ENCODE measurements at places on chromosomes 6 and 20.

GRCh38 chr6:100803264-100804045, 77.7 kb downstream of the ASCC3 start:
- no peak for DNase-seq

- DNase-seq: no peak
These were observed 12.8 kb downstream of the ESF1 start for GRCh38 chr20:13771853-13772453.

GRCh38 chr6:143513410-143513809, 1.9 kb upstream of the FUCA2 start:
- DNase-seq: no peak

GRCh38 chr20:3798908-3799248, 2.8 kb downstream of the CDC25B start:
- DNase-seq: no peak

DNA sequence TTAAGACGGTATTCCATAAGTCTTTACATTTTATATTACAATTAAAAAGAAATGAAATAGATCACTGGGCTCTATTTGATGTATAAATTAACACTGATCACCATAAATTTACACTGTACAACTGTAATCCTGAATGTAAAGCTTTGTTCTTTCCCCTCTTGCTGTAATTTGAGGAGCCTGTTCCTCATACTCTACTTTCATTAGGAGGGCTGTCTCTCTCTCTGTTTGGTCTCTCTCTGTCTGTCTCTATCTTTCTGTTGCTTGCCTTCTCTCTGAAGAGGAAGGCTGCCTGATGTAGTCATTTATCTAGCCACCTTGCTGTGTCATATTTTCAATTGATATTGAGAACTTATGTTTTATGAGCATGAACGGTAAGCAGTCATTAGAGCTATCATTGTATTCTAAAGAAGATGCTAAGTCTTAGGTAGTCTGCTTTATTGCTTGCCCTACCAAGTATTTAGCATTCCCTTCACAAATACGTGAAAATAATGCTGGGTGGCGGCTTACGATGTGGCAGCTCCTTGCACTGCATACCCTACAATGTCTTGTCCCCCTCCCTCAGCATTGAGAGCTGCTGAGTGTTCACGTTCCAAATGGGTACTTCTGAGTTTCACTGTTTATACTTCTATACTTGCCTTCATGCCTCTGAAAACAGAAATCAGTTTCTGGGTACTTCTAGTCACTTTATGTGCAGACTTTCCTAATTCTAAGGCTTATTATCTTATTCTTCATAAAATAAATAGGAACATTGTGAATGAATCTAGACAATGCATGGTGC, 205.5 kb downstream of the NKAIN2 start:
- no peak for DNase-seq

GRCh38 chr20:61127311-61128039, 124.6 kb upstream of the CDH4 start:
- no peak for DNase-seq

- DNase-seq: no peak
These were observed 59.7 kb downstream of the B4GALT5 start for GRCh38 chr20:49653925-49654434.

- no peak for DNase-seq
These were observed 21.9 kb downstream of the ECT2L start for GRCh38 chr6:138817799-138818198.

GRCh38 chr6:135325624-135326424, 144.7 kb downstream of the MYB start:
- no peak for DNase-seq

DNA sequence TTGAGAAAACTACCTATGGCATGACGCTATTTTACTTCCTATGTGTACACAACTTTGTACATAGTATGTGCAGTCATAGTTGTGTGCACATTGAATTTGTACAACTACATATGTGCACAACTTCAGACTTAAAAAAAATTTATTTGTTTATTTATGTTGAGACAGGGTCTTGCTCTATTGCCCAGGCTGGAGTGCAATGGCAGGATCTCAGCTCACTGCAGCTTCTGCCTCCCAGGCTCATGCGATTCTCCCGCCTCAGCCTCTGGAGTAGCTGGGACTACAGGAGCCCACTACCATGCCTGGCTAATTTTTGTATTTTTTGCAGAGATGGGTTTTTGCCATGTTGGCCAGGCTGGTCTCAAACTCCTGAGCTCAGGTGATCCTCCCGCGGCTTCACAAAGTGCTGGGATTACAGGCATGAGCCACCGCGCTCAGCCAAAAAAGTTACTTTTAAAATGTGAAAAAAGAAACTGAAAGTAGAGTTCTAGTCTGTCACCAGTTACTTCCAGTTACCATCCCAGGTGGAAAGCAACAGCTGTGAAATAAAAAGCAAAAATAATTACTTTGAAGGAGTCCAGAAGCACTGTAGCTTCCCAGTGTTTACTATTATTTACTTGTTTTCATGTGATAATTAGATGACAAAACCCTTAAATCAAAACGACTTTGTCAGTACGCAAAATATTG, 1.7 kb upstream of the ZKSCAN8 start:
- DNase-seq: no peak

- no peak for DNase-seq
These were observed 92.4 kb downstream of the PRND start for GRCh38 chr20:4813863-4814695.

- DNase-seq: no peak
These were observed 234.8 kb downstream of the PHACTR1 start for GRCh38 chr6:12951415-12951814.

GRCh38 chr6:34926655-34927054, 37.6 kb downstream of the ANKS1A start:
- DNase-seq: no peak

- DNase-seq: no peak
These were observed 60.6 kb upstream of the RIN2 start for GRCh38 chr20:19697415-19697814.

GRCh38 chr6:23418095-23418494, 707.9 kb upstream of the NRSN1 start:
- DNase-seq: no peak

DNA sequence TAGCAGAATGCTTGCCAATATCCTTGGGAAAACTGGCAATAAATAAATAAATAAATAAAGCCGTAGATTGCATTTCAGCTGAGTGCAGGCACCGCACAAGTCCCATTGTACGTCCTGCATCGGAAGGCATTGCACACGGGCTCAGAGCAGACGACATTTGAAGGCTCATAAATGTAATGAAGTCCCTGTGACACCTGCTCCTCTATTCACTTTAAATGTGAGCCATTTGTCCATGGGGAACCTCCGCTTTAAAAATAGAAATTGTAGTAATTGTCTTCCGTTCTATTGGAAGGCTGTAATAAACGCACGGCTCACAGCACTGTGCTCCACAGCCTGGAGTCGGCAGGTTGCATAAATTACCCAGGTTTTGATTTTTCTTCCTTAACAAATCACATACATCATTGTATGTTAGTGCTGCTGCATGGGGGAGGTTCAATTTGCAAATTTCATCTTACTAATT, 32.6 kb downstream of the MYT1 start:
- DNase-seq: no peak

- no peak for DNase-seq
These were observed 1.9 kb upstream of the POU3F2 start for GRCh38 chr6:98832284-98833056.

- no peak for DNase-seq
These were observed 16.1 kb downstream of the TENT5A start for GRCh38 chr6:81736428-81736827.

- DNase-seq: no peak
These were observed 175.4 kb downstream of the SIM1 start for GRCh38 chr6:100289285-100289684.

DNA sequence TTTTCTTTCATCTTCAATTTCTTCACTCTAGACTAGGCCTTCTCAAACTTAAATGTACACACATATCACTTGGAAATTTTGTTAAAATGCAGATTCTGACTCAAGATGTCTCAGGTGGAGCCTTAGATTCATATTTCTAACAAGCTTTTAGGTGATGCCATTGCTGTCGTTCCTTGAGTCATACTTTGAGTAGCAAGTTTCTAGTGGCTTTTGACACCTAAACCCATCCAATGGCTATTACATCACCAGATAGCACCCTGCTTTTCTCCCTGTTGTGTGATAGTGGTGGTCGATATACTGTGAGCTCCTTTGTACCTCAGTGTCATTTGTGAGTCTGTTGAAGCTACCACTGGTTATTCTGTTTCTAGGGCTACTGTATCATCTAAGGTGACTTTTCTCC, 34.8 kb upstream of the BAG2 start:
- no peak for DNase-seq

DNA sequence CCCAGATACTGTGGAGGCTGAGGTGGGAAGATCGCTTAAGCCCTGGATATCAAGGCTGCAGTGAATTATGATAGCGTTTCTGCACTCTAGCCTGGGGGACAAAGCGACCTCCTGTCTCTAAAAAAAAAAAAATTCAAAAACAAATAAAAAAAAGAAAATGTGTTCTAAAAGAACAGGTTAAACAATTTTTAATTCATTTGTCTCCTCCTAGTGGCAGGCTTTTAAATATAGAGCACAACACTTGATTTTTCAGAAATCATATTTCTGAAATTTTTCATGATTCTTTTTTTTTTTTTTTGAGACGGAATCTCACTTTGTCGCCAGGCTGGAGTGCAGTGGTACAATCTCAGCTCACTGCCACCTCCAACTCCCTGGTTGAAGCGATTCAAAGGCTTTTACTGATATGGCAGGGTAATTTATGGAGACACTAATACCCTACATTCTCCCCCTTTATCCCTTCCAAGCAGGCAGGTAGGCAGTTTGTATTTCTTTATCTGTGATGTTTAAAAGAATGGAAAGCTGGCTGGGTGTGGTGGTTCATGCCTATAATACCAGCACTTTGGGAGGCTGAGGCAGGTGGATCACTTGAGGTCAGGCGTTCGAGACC, 8.7 kb upstream of the GTF3C6 start:
- DNase-seq: no peak

- no peak for DNase-seq
These were observed 18.6 kb downstream of the SLC2A4RG start for GRCh38 chr20:63758152-63758551.

- DNase-seq: no peak
These were observed 138.0 kb downstream of the HFE start for GRCh38 chr6:26224940-26225847.

DNA sequence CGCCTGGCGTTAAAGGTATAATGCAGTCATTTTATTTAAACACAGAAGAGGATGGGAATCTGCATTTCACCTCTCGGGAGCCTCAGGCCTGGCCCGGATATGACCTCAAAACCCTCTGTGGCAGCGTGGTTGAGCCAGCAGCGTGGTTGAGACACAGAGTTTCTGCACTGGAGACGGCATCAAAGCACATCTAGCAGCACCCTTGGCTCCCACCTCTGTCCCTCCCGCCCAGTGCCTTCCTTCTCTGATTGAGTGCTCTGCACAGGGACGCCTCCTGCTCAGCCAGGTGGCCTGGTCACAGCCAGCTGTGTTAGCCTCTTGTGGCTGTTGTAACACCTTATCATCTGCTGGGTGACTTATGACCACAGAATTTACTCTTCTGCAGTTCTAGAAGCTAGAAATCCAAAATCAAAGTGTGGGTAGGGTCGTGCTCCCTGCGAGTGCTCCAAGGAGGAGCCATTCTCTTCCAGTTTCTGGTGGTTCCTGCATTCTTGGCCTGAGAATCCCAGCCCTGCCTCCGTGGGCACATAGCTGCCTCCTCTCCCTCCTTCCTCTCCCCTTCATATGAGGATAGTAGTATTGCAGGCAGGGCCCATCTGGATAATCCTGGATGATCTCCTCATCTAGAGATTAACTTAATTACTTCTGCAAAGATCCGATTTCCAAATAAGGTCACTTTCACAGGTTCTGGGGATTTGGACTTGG, 156.7 kb downstream of the SYCP2 start:
- peak; percentile 80 for DNase-seq

GRCh38 chr20:43829951-43830690, 84.5 kb upstream of the TOX2 start:
- no peak for DNase-seq

- no peak for DNase-seq
These were observed 706 bp upstream of the TUBB2B start for GRCh38 chr6:3228046-3228671.

DNA sequence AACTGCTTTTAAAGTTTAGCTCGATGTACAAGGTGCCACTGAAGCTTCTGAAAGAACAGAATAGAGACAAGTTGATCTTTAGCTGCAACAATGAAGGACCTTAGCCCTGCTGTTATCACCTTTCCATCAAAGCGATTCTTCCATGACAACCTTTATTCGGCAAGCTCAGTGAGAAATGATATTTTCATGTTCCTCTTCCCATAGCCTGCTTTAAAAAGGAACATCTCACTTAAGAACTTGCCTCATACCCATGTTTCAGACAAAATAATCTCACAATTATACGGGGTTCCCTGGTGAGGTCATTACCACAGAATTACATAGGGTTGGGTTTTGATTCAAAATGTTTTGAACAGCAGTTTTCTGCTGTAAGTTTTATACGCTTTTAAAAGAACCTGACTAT, 264.2 kb downstream of the THBS2 start:
- no peak for DNase-seq

DNA sequence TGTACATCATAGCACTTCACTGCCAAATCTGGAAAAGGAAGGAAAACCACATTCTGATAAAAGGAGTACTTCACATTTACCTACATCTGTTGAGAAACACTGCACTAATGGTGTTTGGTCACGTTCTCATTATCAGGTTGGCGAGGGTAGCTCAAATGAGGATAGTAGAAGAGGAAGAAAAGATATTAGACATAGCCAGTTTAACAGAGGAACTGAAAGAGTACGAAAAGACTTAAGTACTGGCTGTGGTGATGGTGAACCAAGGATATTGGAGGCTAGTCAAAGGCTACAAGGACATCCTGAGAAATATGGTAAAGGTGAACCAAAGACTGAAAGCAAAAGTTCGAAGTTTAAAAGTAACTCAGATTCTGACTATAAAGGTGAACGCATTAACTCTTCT, 32.0 kb upstream of the GJA10 start:
- DNase-seq: no peak

DNA sequence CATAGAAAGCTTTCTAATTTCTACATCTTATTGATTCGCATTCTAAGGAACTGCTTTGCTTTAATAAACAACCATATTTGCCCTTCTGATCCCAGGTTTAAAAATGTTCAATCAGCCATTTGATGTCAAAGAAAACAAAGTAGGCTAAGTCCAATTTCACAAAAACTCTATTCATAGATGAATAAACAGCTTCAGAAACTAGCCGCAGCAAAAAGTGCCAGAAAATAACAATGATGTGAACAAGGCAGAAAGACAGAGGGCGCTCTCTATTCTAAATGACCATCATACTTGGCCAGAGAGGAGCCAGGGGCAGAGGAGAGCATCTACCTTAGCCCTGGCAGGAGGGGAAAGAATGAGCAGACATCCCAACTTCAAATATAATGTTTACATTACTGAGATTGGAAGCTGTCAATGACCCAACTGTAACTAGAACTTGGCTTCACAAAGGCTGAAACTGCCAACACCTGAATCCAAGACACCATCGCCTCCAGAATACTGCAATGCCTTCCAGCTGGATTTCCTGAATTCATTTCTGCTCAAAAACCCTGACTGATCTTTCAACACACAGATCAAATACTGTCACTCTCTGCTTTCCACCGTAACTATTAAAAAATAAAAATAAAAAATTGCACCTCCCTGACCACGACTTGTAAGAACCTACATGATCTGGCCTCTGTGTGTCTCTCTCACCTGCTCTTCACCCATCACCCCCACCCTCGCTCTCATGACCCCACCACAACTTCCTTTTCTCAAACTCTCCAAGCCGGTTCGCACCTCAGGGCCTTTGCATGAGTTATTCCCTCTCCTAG, 9.5 kb downstream of the CNKSR3 start:
- DNase-seq: no peak

All from esophagus muscularis mucosa (tissue), 4 donors.